Cortex of kidney (tissue), 1 donor: ENCODE measurements at places on chromosomes 6 and 20.

DNA sequence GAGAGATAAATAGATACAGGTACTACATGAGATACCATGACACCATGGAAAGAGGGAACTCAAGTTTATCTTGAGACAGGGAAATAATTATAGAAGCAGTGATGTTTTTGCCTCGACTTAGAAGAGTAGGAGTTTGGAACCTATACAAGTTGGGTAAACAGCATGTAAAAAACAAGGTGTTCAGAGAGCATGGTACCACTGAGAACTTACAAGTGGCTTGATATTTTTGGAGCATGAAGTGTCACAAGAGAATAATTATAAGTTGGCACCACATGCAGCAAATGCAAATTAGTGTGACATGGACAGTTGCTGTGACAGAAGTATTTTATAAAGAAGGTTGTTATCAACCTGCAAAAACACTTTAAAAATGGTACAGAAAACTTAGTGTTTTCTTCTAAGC is 47.1 kb upstream of the SCAF8 start:
- no peak for DNase-seq

- no peak for DNase-seq
These were observed 4.7 kb upstream of the GJA1 start for GRCh38 chr6:121430514-121431460.

DNA sequence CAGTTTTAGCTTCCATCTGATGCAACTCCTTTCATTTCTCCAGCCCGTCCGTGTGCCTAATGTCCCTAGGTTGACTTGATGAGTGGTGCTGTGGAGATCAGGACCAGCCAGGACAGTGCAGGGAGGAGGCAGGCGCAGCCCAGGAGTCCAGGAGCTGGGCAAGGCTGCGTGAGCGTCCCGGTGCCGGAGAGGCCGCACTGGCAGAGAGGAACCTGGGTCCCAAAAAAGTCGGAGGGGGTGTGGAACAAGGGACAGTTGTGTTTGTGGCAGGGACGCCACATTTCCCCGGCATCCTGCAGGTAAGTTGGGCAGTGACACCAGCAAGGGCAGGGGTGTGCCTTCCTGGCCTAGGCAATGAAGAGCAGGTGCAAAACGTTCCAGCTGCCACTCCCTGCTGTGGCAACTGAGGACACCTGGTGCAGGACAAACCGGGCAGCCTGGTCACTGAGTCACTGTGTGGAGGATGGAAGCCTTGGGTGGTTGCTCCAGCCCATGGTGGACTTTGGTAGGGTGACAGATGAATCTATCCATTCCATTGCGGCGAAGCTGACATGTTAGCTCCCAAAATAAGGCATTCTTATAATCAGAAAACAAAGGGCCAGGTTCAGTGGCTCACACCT is 53.2 kb downstream of the RAMACL start:
- DNase-seq: no peak

GRCh38 chr6:52877168-52877567 is 32.3 kb downstream of the GSTA3 start:
- DNase-seq: no peak

- DNase-seq: no peak
These were observed 124.2 kb upstream of the FAM83B start for GRCh38 chr6:54722328-54722727.

GRCh38 chr6:10373642-10374359 is 41.1 kb downstream of the TFAP2A start:
- DNase-seq: no peak

GRCh38 chr6:57173056-57173885 is 1.1 kb downstream of the BAG2 start:
- DNase-seq: no peak

DNA sequence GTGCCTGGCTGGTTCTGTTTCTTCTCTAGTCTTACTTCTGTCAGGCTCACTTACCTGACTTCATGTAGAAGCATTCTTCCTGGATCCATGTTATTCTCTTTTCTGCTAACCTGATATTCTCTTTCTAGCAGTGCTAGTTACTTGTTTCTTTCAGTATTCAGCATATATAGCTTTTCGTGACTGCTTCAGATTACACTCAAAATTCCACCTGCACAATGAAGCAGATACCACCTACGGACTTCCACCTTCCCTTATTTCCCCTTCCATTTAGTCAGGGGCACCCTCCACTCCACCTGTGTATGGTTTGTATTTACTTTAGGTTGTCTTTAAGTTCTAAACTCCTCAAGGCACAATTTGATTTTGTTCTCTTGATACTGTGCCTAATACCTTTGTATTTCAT is 36.8 kb downstream of the ZFAND3 start:
- no peak for DNase-seq

- DNase-seq: no peak
These were observed 10.5 kb upstream of the RAMACL start for GRCh38 chr6:166596776-166597507.

DNA sequence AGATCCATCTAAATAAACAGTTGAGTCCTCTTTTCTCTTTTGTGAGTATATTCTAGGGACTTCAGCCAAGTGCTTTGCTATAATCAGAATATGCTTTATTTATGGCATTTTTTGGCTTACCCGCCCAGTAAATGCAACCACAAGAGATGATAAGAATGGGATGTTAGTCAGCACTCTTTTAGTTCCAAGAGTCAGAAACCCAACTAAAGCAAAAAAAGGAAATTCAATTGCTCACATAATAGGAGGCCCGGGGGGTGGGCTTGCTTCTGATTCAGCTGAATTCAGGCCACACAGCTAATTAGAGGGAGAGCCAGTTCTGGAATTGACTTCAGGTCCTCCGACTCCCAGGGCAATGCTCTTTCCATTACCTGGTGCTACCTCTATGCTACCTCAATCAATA is 250.6 kb downstream of the FARS2 start:
- DNase-seq: no peak

- no peak for DNase-seq
These were observed 291.6 kb downstream of the MAFB start for GRCh38 chr20:40397467-40397866.

- no peak for DNase-seq
These were observed 336.4 kb upstream of the BTBD3 start for GRCh38 chr20:11581271-11581670.

- DNase-seq: no peak
These were observed 5.2 kb downstream of the RAET1G start for GRCh38 chr6:149917679-149918078.

DNA sequence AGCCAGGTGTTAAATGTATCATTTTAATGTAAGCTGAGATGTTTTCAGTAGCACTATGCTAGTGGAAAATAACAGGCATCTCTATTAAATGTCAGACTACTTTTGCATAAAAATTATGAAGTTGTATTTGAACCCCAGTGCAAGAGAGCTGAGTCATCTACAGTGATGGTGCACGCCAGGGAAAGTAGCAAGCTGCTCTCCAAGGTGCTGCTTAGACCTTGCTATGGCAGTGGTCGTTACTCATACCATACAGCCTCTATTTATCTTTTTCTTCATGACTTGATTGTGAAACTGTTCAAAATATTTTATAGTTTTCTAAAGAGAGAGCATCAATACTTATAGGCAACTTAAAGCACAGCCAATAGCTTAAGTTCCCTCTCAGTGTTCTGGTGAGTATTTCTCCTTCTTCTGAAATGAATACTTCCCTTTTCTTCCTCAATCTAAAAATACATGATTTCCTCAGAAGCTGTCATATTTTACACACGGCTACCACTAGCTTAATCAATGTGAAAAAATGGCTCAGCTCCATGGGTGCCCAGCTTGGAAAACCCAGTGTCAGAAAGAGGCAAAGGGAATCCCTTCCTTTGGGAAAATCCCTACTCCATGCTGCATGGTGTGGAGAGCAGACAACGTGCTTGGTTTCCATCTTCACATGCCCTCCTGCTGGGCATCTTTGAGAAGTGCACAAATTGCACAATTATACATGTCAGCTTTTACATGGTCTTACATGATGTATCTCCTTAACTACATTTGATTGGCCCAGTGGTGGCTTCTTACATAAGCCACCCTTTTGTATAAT is 105.6 kb downstream of the ELOVL4 start:
- DNase-seq: no peak

DNA sequence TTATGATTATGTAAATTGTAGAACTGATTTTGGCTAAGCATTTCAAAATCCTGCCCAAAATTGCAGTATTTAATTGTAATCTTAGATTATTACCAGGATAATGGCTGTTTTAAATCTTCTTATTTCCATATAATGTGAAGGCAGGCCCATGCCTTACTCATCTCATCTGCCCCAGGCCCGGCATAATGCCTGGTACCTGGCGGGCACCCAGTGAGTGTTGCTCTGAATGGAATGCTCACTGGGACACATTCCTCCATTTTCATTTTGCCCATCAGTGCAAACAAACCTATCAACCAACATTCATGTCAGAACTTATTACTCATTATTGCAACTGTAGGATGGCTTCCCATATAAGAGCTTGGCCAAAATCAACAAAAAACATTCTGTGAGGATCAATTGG is 22.8 kb downstream of the SAMD5 start:
- DNase-seq: no peak

DNA sequence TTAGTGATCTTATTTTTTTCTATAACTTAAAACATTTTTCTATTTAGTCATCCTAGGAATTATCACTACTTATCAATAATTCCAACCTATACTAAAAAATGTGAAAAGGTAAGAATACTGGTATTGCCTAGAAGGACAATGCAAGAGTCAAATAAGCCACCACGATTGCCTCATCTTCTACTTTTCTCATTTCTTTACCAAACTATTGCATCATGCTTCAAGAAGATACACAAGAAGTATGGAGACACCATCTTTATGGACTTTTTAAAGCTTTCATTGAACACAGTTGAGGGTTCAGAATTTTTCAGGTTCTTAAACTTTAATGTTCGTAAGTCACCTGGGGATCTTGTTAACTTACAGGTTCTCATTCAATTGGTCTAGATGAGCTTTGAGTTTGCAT is 25.9 kb downstream of the ELOVL2 start:
- DNase-seq: no peak

DNA sequence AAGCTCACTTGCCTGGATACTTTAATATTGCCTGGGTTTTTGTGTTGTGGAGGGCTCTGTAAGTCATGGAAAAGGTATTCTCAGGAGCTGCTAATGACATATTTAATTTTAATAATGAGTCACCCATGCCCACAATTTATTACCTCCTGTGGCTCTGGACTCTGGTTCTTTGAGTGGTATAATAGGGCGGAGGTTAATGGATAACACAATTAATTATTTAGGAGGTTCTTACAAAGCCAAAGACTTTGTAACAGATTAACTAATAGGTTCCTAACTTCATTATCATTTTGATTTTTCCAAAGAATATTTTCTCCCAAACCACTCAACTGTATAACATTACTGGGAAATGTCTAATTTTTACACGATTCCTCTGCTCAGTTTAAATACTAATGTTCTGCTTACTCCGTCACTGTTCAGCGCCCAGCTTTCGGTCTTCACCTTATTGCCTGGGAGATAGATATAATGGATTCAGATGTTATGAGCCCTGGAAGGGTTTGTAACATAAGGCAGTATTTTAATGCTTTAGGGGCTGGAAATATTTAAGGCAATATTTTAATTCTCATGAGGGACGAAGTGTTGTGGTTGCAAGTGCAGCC is 29.4 kb downstream of the PHACTR3 start:
- no peak for DNase-seq

DNA sequence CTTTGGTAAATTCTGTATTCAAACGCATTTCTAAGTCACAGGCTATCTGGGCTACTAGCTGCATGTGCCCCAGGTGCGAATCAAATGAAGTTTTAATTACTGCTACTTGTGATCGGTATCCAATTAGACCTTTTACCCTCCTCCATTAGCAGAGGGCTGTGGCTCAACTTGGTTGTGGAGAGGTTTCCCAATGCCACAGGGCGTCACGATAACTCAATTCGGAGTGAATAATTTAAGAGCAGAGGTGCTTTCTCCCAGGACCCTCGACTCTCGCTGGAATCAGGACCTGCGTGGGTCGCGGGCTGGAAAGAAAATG is 640 bp downstream of the SAYSD1 start:
- DNase-seq: no peak

DNA sequence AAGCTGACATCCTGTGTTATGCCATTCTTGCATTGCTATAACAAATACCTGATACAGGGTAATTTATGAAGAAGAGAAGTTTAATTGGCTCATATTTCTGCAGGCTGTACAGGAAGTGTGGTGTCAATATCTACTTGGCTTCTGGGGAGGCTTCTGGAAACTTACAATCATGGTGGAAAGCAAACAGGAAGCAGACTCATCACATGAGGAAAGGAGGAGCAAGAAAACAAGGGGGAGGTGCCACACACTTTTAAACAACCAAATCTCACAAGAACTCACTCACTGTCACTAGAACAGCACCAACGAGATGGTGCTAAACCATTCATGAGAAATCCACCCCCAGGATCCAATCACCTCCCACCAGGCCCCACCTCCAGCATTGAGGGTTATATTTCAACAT is 143.1 kb upstream of the GGTLC1 start:
- no peak for DNase-seq

DNA sequence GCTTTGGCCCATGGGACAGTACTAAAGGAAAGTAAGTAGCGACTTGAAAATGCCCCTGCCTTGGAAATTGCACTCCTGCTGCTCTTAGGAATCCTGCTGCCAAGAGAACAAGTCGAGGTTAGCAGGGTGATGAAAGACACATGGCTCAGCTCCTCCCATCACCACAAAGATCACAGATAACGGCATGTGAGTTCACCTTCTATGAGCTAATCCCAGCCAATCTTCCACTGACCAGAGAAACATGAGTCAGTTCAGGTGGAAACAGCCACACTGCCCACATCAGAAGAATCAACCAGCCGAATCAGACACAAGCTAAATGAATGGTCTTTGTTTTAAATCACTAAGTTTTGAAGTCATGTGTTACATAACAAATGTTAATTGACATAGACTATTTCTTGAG is 106.3 kb downstream of the PRKN start:
- DNase-seq: no peak

DNA sequence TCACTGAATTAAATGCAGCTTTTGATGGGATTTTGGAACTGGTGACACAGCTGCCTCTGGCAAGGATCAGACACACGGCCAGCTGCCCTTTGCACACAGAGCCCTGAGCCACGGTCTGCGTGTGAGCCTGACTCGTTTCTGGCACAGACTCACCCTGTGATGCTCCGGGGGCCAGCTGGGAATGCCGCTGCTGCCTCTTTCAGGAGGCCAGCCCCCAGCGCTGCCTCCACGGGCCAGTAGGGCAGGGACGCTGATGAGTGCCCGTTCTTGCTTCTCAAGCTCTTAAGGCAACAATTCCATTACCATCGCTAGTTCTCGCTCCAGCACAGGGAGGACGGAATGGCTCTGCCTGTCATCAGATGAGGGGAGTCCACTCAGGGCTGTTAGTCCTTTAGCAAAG is 61.6 kb downstream of the IRF4 start:
- DNase-seq: no peak

GRCh38 chr6:165889636-165890403 is 226.8 kb upstream of the PDE10A start:
- no peak for DNase-seq

- DNase-seq: no peak
These were observed 53.9 kb upstream of the LAMP5 start for GRCh38 chr20:9460518-9460917.
